Hypothalamus (tissue), 51 donors: ENCODE measurements at places on chromosomes 13 and 19.

- no peak for DNase-seq
These were observed 178.2 kb downstream of the B3GLCT start for GRCh38 chr13:31377946-31378345.

- DNase-seq, result no peak
These were observed 1.5 kb downstream of the RAB20 start for GRCh38 chr13:110559986-110560385.

- DNase-seq, result no peak
These were observed 379.2 kb upstream of the MIR17HG start for GRCh38 chr13:90968166-90968904.

- no peak for DNase-seq
These were observed 45.9 kb downstream of the MBD3L1 start for GRCh38 chr19:8877854-8878705.

DNA sequence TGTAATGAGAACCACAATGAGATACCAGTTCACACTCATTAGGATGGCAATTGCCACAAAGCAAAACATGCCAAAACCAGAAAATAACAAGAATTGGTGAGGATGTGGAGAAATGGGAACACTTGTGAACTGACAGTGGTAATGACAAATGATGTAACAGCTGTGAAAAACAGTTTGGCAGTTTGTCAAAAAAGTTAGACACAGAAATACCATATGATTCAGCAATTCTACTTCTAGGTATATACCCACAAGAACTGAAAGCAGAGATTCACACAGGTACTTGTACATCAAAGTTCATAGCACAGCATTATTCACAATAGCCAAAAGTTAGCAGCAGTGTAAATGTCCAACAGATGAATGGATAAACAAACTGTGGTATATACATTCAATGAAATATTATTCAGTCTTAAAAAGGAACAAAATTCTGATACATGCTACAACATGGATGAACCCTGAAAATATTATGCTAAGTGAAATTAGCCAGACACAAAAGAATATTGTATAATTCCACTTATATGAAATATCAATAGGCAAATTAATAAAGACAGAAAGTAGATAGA lies 96.5 kb downstream of the UGGT2 start:
- no peak for DNase-seq
